ENCODE measurements at places on chromosomes 7 and 10.

GRCh38 chr10:72730479-72730878 lies 38.5 kb downstream of the MCU start:
- no peak for DNase-seq

DNA sequence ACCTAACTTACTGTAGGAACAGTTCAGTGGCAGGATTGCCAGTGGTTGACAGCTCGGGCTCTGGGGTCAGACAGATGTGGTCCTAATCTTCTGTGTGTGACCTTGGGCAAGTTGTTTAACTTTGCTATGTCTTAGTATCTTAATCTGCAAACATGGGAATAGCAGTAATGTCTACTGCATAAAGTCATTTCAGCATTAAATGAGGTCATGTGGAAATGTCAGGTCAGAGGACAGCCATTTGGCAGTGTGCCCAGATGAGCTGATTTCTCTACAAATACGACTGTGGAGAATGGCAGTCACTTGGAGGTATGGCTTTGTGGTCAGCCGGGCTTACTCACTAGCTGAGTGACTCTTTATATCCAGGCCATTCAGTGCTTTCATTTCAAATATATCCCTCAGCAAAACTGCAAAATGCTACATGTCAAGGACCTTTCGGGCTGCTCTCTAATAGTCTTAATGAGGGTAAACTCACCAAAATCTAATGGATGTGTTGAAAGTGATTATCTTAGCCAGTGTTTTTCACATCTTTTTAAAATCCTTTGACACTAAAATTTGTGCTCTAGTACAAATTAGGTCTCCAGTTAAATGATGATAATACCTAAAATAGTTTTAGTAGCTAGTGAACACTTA lies 171.4 kb downstream of the ST7 start:
- no peak for DNase-seq

DNA sequence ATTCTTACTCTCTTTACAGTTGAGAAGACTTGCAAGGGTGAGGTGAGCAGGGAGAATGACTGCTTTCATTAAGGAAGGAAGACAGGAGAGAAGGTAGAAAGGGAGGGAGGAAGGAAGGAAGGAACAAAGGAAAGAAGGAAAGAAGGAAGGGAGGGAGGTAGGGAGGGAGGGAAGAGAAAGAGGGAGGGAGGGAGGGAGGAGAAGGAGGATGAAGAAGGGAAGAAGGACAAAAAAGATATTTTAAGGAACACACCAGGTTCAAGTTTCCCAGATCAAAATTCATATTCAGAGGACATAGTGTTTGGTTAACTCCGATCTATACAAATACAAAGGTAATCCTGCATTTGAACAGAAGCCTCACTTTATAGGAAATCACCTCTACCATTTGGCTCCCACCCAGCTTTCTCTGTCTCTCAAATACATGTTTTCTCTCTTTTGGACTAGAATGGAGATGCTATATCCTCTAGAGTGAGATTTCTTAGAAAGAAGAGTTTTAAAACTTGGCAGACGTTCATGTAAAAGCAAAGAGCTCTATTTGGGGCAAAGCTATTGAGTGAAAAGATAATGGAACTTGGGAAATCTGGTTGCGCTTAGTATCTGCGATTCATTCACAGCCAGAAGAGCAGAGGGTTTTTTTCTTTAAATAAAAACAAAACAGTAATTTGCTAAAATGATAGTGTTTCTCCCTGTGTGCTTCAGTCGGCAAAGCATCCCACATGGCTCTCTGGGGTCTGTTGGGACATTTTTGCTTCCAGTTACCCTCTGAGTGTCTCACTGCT lies 261.9 kb upstream of the LYZL1 start:
- no peak for DNase-seq

DNA sequence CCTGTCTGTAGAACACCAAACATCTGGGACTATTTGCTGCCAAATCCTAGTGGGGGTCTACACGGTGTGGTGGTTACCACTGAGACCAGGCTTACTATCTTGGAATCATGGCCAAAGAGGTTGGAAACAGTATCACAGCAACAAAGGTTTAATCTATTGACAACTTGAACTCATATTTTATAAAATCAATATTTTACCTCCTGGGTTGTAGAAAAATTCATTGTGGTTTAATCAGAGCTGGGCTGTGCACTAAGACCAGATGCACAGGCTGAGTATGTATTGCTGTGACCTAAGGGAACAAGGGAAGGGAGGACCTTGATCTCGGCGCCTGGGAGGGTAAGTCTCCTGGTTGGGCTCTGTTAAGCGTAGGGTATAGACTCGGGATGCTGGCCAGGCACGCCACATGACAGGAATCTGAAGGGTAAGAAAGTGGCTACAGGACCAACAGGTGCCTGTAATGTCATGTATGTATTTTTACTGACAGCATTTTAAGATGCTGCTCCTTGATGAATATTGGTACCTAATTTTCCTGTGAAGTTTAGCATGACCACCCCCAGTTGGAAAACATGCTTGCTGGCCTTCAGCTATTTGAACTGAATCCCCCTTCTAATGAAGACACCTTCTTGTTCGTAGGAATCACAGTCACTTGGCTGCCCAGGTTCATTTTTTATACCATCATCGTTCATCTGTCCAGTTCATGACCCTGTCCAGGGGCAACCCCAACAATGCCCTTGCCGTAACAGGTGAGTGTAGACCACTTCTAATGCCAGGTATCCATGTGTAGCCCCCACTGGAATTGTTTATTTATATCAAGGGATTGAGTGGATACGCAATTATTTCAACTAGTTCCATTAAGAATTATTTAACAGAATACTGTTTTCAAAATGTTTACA lies 79.5 kb downstream of the EZH2 start:
- DNase-seq: no peak

DNA sequence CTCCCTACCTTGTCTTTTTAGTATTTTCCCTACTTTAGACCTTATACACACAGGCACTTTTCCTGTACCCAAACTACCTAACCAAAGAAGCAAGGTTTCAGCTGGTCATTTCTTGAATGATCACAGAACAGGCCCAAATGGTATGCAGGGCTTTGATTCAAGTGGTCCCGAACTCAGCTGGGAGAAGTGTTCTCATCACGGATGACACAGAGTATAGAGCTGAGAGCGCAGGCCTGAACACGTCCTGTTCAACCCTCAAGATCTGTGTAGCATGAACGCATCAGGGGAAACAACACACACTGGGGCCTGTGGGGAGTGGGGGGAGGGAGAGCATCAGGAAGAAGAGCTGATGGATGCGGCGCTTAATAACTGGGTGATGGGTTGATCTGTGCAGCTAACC lies 318.2 kb downstream of the SFMBT2 start:
- no peak for DNase-seq

GRCh38 chr10:565676-566075 lies 123.8 kb downstream of the DIP2C start:
- no peak for DNase-seq

GRCh38 chr10:36817898-36818297 lies 307.5 kb upstream of the ANKRD30A start:
- no peak for DNase-seq

- DNase-seq: no peak
Measured at GRCh38 chr7:2640846-2641316, 9.1 kb downstream of the TTYH3 start.

DNA sequence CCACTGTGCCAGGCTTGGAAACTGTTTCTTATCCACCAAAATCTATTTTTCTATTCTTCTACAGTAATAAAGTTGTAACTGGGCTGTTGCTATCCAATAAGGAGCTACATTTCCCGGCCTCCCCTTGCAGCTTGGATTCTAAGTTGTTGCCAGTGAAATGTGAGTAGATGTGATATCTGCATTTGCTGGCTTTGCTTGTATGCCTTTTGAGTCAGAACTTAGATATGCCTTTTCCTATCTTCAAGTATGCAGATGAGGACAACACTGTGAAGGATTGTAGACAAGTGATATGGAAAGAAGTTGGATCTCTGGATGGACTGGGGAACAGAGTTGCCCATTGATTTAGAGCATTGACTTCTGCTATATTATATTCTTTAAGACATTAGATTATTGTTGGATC lies 236.9 kb downstream of the REEP3 start:
- no peak for DNase-seq

DNA sequence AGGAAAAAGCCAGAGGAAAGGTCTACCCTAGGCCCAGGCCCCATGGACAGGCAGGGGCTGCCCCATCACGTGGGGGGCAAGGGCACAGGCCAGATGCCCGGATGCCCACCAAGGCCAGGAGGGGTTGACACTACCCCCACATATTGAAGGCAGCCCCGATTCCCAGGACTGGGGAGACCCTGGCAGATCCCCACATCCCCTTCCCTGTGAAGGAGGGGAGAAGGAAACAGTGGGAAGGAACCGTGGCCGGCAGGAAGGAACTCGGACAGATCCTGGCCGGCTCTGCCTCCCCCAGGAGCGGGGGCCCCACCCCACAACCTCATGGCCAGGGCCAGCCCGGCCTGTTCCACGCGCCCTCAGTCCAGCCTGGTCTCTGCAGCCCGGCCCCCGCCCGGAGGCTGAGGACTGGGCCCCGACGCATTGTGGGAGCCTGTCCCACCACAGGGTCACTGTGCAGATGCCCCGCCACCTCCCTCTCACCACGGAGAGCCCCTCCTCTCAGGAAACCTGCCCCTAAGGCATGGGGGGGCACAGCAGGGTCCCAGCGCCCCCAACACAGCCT lies 41.3 kb downstream of the PAPOLB start:
- DNase-seq: no peak

DNA sequence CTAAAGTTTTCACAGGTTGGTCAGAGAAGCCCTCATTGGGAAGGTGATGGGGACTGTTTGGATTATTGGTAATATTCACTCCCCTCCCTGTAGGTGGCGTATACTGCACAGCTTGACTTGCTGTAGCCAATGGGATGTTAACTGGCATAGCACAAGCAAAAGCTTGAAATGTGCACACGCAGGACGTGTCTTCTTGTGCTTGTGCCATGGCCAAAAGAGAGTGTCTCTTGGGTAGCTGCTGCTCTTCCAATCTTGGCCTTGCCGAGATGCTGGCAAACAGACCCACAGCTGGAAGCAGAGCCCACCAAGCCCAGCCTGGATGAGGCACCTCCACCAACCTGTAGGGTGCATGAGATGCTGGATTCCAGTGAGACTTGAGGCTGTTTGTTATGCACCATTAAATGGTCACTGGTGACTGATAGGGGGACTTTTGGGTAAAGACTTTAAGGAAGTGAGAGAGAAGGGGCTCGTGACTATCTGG lies 266.0 kb downstream of the GRID1 start:
- DNase-seq: no peak

DNA sequence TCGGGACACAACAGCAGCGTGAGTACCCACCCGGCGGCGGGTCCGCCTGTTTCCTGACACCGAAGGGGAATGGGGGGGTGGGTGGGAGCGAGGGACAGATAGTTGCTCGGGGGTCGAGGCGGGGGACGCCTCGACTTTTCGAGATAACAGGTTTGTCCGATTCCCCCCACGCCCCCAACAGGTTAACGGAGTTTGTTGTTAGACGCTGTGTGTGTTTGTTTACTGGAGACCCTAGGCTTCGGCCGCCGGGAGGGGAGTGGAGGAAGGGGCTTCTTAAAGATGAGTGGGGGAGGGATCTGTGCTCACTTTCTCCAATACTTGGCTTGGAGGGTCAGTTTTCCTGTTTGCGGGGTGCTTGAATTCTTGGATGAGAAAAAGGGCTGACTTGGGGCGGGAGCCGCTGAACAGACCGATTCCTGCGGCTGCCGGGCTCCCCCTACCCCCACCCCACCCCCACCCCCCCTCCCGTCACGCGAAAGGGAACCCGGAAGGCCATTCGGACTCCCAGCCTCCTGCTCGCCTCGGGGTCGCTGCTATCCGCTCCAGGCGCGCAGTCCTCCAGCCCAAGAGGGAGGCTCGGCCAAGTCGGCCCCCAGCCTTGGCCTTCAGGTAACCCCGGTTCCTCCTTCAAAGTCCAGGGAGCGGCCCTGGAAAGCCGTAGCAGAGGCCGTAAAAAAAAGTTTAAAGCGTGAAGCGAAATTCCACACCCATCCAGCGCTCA lies 1.0 kb downstream of the SORCS3 start:
- no peak for DNase-seq

- no peak for DNase-seq
Measured at GRCh38 chr7:153576096-153576495, 476.1 kb upstream of the DPP6 start.

- DNase-seq: no peak
Measured at GRCh38 chr7:152054367-152055230, 29.1 kb downstream of the GALNT11 start.

GRCh38 chr7:104160375-104160774 lies 47.4 kb downstream of the ORC5 start:
- no peak for DNase-seq

DNA sequence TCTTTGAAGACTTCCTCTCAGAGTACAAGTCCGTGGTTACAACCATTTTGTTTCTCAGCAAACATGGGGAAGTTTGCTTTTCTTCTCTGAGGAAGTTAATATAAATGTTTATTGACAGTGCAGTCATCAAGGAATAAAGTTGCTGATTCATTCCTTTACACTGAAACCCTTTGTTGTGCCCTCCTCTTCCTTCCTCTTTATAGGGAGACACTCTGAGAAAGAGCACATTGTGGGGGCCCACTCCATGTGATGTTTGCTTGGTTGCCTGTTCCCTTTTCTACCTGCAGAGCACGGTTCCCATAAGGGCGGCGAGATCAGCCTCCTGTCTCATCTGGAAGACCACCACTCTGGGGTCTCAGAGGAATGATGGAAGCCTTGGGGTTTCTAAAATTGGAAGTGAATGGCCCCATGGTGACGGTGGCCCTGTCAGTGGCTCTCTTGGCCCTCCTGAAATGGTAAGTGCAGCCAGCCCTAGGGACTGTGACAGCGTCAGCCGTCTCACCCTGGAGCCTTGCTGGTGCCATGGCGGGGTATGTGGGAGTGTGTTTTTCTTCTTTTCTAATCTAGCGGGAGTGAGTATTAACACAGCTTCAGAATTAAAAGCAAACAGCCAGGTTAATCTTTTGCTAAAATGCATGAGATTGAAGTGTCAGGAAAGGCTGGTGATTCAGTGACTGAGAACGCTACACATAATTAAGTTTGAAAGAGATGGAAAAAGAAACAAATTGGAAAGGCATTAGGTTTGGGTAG lies at the start of gene TBXAS1:
Gene TBXAS1, plus strand, starts transcription at position 240 of the 750 bp plus-strand sequence. Its CDS starts 127 bp downstream, at position 367.
- DNase-seq: peak; percentile 70

GRCh38 chr7:123865517-123866117 lies 20.6 kb downstream of the HYAL4 start:
- DNase-seq: no peak

DNA sequence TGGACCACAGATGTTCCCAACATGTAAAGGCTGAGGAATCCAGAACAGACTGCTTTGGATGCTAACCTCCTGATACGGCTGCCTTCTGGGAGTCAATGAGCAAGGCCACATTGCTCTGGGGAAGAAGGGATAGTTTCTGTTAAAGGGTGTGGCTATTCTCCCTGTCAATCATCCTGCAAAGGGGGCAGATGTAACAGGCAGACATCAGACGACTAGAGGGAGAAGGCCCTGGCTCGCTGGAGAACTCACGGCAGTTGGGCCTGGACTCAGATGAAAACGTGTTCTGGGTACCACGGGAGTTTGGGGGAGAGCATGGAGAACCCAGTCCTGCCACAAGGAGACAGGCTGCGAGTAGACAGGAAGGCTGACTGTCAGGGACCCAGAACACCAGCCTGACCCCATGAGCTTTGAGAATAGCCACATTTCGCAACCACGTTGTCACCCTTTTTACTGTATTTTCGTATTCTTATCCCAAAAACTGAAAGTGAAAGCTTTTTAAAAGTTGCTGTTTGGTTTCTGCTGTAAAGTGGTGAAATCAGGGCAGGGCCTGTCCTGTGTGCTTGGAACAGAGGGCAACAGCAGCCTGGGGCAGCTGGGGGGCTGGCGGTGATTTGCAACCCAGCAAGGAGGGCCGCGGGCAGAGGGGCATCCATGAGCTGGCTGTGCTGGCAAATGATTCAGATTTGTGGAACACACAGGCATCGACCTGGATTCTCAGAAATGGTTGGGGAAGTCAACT lies 95.3 kb downstream of the MYOF start:
- DNase-seq: peak; percentile 69
